ENCODE measurements at places on chromosomes 1 and 21.

DNA sequence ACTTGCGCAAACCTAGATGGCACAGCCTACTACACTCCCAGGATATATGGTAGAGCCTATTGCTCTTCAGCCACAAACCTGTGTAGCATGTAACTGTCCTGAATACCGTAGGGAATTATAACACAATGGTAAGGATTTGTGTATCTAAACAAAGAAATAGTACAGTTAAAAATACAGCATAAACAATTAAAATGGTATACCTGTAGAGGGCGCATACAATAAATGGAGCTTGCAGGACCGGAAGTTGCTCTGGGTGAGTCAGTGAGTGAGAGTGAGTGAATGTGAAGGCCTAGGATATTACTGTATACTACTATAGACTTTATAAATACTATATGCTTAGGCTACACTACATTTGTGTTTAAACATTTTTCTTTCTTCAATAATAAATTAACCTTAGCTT is 99.3 kb downstream of the PLD5 start:
- no peak for DNase-seq

GRCh38 chr1:220655509-220655908 is 34.7 kb upstream of the C1orf115 start:
- DNase-seq = no peak

DNA sequence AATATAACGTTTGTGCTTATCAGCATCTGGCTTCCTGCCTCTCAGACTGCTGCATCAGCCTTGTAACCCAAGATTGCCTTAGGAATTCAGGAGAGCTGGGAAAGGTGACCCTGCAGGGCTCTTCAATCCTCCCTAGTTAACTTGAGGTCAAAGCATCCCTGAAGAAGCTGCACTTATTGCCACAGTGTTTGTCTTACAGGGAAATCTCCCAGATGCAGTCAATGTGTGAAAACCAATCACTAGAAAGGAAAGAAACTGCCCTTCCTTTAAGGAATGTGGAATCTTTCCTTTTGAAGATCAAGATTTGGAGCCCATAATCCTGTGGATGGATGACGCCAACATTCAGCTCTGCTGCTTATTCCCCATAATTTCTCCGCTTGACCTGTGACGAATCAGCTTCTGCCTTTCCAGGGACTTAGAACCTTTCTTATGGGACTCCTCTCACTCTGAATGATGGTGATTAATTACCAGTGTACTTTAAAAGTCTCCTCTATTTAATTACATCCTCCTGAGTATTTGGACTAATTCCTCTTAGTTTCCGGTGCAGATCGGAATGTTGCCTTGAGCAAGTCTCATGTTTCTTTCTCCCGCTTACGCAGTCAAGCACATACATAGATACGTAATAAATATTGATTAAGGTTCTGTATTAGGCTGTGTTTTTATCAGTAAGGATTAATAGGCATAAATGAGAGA is 14.4 kb downstream of the ADAMTS5 start:
- no peak for DNase-seq

DNA sequence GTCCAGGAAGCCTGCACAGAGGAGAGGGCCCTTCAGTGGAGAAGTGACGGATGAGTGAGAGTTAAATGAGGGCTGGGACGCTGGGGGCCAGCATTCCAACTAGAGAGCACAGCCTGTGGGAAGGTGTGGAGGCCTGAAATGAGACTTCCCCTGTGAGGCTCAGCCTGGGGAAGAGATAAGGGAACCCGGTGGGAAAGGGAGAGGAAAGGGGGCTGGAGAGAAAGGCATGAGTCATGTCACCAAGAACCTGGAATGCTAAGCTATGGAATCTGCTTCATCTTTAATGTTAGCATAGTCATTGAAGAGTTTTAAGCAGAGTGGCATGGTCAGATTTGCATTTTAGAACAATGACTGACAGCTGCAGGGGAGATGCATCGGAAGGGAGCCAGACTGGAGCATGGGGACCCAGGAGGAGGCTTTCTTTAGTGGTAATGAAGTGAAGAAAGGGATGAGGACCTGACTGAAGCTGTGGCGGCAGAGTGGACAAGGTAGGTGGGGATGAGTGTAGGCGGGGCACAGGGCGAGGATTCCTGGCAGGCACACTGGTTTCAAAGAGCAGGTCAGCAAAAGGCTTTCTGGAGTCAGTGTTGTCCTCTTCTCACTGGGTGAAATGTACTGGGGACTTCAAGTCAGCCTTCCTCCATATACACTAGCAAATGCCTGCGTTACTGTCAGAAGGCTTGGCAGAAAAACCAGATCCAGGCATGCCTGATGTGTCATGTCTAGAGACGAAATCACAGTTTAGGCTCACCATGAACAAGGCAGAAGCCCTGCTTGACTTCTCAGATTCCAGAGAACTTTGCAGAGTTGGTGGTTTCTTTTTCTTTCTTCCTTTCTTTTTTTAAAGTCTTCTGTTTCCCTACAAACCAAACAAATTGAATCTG is 8.0 kb downstream of the RGL1 start:
- no peak for DNase-seq

GRCh38 chr1:101025283-101025656 is 314 bp downstream of the DPH5 start:
- DNase-seq = peak; percentile 41
